ENCODE measurements at places on chromosomes 7 and 10.

DNA sequence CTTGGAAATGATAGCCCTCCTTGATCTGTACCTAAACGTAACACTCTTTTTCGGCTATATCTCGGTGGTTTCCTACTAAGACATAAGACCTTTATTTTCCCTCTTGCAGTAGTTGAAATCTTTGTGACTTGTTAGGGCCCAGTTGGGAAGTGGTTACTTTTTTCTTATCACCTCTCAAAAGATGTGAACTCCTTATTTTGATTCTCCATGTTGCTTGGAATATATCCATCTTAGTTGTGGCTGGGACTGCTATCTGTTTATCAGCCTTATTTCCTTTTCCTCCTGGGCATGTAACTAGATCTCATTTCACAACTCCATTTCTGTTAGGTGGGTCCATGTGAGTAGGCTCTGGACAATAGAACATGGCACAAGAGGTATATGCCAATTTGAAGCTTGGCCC lies 4.1 kb upstream of the CPED1 start:
- no peak for DNase-seq

GRCh38 chr10:113739577-113739976 lies 11.9 kb upstream of the PLEKHS1 start:
- DNase-seq, result no peak

GRCh38 chr10:33012306-33012705 lies 54.3 kb upstream of the ITGB1 start:
- DNase-seq, result no peak

DNA sequence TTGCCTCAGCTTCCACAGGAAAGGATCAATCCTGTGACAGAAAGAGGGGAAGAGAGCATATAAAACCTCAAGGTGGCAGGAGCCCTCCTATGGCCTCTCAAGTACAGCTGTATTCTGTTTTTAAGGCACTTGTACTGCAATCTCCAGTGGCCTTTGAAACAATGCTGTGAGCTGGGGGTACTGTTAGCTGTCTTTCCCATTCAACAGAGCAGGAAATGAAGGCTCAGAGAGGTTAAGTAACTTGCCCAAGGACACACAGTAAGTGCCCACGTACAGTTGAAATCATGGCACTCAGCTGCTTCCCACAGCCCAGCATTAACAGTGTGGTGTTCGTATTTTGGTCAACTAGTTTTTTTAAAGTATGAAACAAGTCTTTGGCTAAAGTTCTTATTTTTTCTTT lies 34.0 kb downstream of the DUSP5 start:
- no peak for DNase-seq

DNA sequence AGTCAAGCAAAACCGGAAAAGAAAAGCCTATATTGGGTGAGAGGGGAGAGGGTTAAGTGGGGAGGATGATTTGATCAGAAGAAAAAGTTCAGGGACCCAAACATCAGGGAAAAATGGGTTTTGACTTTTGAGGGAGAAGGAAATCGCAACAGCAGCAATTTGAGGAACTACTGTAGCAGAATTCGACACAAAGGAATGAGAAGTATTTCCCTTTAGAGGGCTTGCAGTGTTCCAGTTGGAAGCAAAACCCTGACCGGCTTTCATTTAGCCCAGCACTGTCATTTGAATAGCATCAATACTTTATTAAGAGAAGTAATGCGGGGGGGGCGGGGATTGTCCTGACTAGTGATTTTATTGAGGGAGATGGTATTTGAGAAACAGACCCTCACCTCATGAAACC lies 37.2 kb upstream of the GATA3 start:
- DNase-seq, result no peak

DNA sequence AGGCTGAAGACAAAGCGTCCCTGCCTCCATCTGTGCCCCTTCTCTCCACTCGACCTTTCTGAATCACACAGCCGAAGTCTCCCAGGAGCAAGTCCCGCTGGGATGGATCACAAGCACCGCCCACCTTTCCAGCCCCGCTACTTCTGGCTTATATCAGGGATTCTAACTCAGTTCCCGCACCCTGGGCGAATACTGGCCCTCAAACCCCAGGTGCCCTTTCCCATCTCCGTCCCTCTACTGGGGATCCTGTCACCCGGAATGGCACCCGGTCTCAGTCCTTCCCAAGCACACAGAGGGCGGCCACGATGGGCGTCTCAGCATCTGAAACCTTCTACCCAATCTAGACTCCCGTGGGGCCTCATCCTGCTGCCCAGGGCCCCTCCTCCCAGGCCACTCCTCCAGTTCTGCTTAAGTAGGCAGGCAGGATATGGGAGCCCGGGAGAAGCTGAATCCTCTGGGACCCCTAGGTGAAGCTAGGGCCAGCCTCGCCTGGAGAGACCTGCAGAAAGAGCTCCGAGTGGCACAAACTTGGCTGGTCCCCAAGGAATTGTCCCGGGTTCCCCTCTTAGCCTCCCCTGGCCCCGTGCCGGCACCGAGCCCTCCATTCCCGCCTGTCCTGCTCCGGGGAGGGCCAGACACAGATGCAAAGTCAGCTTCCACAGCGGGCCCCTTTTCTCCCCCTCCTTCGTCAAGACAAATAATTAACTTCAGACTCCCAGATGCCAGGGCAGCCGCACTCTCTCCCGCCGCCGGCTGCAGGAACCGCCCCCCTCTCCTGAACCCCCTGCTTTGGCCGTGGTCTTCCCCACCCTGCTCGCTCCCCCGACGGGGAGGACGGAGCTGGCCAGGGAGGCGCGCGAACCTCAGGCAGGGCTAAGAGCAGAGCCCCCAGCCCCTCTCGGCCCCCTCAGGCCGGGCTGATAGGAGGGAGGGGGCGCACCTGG lies 612 bp downstream of the KCP start:
- no peak for DNase-seq

- DNase-seq, result no peak
Observed at GRCh38 chr7:57165285-57165899, 33.2 kb upstream of the ZNF479 start.

GRCh38 chr7:22296916-22297315 lies 60.0 kb downstream of the RAPGEF5 start:
- no peak for DNase-seq

DNA sequence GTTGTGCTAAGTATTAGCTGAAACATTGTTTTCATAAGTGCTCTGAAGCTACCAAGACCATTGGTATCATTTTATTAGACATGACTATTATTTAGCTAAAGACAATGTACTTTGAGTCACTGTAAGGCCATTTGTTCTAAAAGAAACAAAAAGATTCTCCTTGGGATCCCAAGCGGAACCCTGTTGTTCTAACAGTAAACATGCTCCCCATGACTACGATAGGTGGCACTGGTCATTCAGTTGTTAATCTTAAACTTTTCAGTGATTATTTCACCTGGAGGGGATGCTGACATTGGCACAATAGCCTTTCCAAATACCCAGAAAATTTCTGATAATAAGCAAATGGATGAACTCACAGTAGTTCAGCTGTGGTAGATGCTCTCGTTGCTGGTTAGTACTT lies 715.0 kb downstream of the AUTS2 start:
- DNase-seq, result no peak

GRCh38 chr10:132701099-132701845 lies 84.7 kb downstream of the NKX6-2 start:
- DNase-seq, result no peak

Measured in NCI-H1417 (cell line).